ENCODE measurements at places on chromosomes 3 and 15. TPM values are rescaled to one million over a fixed set of nuclear protein-coding genes. Genes with fewer than 3 reads are reported as not detected.

DNA sequence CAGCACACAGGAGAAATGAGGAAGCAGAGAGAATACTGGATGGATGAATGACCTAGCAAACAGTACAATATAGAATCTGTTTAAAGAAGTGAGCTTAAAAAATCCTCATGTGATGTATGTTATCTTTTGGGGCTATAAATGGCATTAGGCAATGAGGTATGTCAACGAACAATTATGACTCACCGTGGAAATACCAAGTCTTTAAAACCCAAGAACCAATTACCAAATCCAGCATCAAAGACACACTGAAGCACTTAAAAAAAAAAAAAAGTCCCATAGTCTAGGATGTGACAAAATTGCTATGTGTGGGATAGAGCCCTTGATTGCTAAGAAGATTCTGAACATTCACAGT is 36.3 kb upstream of the HERC1 start:
- DNase-seq, result no peak

The IGSF10 gene
- 5.2 TPM for total RNA-seq

The CRYBG3 gene
- total RNA-seq, result 18.6 TPM

DNA sequence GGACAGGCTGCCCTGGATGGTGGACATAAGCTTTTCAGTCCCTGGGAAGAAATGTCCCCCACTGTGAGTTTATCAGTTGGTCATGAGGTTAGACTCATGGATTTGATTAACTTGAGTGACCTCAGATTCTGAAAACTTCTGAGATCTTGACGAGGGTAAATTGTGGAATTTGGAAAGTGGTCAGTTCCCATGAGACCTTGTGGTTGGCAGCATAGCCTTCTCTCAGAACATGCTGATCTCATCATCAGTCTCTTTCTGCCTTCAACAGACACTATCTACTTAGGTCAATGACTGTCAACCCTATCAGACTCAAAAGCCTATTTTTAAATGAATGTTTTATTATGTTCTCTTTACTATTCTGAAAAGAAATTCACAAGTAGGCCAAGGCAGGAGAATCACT is 45.6 kb upstream of the NDUFB4 start:
- DNase-seq, result no peak

The LYZL4 gene
- total RNA-seq, result not detected

GRCh38 chr15:85754989-85755388 is 39.7 kb downstream of the KLHL25 start:
- DNase-seq, result no peak

The MYLK gene
- 85.1 TPM for total RNA-seq

The MOBP gene
- total RNA-seq, result not detected

DNA sequence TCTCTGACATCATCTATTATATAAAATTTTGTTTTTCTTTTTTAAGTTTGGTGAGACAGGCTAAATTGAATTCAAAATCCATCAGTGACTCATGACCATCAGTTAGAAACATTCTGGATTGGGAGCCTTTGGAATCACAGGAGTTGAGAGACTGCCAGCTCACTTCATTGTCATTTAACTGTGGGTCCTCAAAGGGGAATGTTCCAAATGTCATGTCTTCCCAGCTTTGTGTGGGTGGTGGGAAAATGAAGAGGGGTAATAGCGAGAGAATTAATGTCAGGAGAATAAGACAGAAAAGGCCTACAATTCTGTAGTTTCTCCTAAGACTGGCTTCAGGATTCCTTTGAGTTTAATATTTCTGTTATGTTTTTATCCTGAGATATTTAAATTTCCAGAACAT is 1051.9 kb downstream of the FHIT start:
- DNase-seq, result no peak
